ENCODE measurements at places on chromosomes 2 and 18. TPM values are rescaled to one million over a fixed set of nuclear protein-coding genes. Genes with fewer than 3 reads are reported as not detected.
A peak's percentile ranks its signal among the peaks of the same experiment; 100 is the strongest.

ZNF892 gene
- 6.2 TPM for total RNA-seq

MERTK gene
- 2.1 TPM for total RNA-seq

CYTIP gene
- total RNA-seq: not detected

C2orf66 gene
- 0.35 TPM for total RNA-seq

TRIM43 gene
- not detected for total RNA-seq

DNA sequence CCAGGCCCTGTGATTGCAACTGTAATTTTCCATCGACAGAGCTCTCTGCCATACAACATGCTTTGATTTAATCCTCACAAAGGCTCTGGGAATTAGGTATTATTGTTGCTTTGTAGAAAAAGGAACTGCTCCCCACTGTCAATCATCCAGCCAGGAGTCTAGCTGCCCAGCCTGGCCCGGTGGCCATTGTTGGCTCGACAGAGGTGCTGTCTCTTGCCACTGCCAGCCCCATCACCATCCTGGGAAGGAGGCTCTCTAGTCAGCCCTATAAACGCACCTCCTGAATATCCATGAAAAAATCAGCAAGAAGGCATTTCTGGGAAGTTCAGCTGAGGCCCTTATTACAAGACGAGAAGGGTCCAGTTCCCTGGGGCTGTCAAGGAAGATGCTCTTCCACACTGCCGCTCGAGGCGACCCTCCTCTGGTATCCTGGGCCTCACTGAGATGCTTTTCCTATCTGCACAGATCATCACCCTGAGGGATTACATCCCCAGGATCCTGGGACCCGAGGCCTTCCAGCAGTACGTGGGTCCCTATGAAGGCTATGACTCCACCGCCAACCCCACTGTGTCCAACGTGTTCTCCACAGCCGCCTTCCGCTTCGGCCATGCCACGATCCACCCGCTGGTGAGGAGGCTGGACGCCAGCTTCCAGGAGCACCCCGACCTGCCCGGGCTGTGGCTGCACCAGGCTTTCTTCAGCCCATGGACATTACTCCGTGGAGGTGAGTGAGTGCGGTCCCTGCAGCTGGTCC lies 71.0 kb downstream of the TPO start:
- no peak for DNase-seq

DNA sequence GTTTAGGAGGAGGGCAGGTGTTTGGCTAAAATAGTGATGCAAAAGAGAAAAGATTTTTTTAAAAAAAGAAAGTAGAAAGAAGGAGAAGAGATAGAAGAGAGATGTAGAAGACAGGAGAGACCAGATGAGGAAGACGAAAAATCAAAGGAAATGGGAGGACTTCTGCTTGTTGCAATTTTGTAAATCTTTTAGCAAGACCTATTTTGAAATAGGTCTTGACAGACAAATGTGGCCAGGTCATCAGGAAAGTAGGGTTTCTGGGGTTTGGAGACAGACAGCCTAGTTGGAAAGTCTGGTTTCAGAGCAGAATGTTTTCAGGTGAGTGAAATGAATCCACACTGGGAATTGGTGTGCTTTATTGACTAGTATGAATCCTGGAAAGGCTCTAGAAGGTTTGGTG lies 104.5 kb upstream of the CAVIN2 start:
- no peak for DNase-seq

DNA sequence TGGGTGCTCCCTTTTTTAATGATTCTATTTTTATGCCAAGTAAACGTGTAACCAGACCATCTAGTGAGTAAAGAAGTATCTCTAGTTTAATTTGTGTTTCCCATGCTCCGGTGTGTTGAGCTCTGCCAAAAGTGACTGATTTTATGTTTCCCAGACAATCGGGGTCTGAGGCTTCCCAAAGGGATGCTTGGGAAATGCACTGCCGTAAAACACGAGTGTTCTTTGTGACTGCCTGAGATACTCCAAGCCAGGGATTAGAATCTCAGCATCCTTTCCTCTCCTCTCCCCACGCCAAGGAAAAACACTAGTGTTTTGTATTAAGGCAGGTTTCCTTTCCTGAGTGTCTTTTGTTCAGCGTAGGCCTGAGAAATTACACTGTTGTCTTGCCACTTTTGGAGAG lies 180.5 kb upstream of the NRP2 start:
- no peak for DNase-seq

DNA sequence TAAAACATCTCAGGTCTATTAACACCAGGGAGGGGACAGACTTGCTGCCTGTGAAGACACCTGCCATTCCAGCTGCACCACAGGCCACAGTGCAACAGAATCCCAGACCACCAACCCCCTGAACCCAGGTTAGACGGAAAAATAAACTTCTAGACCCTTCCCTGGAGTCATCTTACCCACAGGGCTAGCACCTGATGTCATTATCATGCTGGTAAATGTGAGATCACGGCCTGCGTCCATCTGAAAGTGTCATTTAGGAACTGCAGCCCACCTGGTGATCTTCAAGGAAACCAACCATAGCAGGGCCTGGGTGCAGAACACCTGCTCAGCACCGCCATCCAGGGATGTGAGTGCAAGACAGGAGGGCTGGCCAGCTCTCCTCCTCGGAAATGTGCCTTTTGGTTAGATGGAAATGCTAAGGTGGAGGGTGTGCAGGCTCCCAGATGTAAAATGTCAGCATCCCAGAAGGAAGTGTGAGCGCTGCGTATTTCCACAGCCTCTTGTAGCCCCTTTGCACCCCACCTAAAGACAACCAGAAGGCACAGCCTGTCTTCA lies 80.8 kb downstream of the PTGR3 start:
- DNase-seq: no peak

- no peak for DNase-seq
Measured at GRCh38 chr2:158677542-158677941, 117.6 kb upstream of the DAPL1 start.

DNA sequence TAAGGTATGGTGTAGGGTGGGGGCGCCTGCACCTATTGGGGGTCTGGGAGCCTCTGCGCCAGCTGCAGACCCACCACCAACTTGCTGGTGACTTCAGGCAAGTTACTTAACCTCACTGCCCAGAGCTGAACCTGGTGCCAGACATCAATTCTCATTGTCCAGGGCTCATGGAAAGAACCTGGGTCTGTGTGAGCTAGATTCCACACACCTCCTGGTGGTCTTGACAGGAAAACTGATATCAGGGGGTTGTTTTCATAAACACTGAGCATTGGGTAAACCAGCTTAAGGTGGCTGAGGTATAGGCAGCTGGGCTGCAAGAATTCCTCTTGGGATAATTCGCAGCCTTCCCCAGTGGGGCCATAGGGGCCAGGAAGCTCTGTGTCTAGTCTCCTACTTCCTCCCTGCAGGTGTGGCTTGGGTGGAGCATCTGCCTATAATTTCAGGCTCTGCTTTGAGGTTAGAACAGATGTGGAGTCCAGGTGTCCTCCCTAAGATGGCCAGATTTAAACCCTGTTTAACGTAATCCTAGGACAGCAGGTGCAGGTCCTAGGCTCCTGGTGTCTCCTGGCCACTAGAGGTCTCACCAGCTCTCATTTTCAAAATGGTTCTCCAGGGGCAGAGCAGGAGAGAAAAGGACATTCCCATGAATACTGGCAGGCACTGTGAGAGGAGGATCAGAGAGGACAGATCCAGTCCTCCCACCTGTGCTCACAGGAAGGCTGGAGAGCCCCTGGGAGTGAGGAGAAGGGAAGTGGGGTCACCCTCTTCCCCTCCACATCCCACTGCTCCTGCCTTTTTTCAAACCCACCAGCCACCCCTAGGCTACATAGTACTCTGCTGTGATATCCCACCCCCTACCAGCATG lies 100.4 kb upstream of the SMAD2 start:
- DNase-seq: peak; percentile 66

GRCh38 chr2:105691947-105692390 lies 52.7 kb upstream of the NCK2 start:
- no peak for DNase-seq

DNA sequence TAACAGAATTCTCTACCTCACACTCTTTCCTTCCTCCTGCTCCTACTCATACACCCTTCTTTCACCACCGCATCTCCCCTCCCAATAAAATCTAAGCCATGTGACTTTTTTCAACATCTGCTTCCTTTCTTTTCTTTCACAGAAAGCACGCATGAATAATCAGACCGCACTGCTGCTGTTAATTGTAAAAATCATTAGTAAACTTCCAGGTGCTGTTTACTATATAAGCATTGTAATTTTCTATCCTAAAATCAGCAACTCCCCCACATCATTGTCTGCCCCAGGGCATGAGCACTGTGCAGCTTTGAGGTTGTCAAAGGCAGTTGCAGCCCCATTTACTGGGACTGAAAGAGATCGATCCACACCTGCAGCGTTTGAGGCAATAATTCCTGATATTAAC lies 782.6 kb upstream of the ID2 start:
- no peak for DNase-seq

DNA sequence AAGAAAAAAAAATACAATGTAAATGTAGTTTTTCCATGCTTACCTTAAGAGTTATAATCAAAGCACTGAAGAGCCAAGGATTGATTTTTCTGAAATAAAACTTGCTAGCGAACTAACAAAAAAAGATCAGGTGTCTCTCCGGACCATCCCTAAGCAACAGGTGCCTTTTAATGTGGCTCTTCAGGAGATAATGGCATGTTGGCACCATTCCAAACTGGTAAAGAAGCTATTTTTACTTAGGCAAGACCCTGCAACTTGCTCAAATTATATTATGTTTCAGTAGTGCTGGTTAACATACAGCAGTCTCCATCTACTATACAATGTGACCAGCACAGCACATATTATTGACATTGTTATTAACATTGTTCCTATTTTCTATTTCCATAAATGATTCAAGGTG lies 2.3 kb upstream of the GCC2 start:
- DNase-seq: no peak

DNA sequence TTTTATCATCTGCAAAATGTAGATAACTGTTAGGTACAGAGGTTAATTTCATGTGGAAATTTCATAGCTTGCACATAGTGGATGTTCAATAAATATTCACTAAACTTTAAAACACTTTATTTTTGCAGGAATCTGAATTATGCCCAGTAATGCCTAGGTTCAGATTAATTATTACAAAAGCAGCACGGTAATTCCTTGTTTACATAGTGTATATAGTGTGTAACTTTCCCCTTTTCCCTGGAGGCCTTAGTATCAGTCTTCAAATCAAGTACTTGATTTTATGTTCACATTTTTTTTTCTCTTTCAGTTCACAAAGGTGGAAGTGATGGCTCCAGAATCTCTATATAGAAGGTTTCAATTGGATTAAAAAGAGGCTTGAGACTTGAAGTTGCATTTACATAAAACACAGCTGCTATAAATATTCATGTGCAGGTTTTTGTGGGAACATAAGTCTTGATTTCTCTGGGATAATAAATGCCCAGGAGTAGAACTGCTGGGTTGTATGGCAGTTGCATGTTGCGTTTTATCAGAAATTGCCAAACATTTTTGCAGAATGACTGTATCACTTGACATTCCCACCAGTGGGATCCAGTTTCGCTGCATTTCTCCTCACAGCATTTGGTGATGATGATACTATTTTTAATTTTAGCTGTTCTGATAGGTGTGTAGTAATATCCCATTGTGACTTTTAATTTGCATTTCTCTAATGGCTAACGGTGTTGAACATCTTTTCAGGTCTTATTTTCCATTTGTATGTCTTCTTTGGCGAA lies 27.6 kb upstream of the LGALSL start:
- DNase-seq: no peak

DNA sequence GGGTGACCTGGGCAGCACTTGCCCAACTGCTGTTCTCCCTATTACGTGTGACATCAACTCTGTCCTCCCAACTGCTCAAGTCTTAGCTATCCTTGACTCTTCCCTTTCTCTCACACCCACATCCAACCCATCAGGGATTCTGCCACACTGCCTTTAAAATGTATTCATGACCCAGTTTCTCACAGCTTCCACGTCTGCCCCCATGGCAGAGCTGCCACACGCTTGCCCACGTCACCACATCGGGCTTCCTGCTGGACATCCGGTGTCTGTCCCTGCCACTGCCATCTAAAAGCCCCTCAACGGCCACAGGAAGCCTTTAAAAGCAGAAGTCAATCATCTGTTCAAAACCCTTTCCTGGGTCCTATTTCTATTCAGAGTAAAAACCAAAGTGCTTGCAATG lies 233.1 kb upstream of the POU3F3 start:
- no peak for DNase-seq

DNA sequence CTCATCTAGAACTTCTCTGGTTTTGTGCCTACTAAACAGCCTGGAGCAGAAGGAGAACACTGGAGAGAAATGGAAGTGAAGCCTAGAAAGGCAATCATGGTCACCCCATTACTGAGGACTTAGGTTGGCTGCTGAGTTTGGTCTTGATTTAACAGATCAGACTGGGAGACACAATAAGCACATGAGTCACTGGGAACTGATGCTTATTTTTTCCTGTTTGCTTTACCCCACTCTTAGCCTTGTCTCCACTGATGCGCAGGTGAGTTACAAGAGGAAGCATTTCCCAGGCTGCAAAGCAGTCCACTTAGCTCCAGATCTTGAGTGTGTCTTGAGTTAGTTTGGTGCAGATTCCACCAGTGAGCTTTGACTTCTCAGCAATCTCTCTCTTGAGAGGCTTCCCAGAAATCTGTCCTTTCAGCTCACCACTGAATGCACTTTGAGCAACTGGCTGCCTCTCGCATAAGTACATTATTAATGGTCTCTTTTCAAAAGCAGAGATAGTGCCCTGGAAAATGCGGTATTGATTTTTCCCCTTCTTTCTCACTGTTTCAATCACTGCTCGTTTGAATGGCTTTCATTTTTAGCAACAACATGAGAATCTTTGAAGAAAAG lies 390.2 kb upstream of the SETBP1 start:
- DNase-seq: no peak

DNA sequence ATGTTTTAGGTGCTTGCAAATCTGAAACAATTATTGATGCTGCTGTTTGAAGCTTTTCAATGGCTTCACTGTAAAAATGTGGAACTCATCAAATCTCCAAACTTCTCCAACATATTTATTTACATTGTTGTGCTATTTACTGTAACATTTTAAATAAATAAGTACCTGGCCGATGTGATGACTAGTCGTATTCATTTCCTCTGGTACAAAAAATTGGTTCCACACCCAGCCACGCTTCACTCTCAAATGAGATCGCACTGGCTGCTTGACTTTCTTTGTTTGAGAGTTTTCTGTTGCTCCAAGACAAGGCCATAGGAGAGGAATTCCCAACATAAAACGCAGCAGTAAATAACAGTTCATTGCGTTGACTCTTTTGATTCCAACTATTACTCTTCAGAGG lies 32.0 kb downstream of the CDH19 start:
- no peak for DNase-seq

DNA sequence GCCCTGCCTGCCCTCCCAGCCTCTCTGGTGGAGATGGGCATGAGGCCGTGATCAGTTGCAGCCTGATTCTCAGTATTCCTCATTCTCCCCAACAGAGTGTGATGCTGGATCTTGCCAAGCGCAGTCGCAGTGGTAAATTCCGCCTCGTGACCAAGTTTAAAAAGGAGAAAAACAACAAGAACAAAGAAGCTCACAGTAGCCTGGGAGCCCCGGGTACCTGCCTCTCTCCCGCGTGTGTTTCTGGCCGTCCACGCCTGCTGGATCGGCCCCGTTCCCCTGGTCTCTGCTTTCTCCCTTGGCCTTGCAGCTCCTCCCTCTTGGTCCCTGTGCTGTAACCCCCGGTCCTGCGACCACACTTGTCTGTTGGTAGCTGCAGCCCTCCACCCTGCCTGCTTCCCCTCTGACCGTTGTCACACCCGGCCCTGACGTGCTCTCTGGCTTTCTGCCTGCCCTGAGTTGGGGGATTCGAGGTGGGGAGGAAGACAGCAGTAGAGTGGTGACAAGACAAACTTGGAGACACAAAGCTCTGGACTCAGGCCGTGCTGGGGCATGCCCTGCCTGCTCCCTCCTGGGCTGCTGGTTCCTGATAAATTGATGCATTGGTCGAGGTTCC lies 99.5 kb downstream of the USP40 start:
- DNase-seq: no peak
